ENCODE measurements at places on chromosomes 7 and 10.

- no peak for DNase-seq
Observed at GRCh38 chr10:32990811-32991210, 32.8 kb upstream of the ITGB1 start.

GRCh38 chr7:36349626-36350025 is 40.0 kb upstream of the ANLN start:
- no peak for DNase-seq

DNA sequence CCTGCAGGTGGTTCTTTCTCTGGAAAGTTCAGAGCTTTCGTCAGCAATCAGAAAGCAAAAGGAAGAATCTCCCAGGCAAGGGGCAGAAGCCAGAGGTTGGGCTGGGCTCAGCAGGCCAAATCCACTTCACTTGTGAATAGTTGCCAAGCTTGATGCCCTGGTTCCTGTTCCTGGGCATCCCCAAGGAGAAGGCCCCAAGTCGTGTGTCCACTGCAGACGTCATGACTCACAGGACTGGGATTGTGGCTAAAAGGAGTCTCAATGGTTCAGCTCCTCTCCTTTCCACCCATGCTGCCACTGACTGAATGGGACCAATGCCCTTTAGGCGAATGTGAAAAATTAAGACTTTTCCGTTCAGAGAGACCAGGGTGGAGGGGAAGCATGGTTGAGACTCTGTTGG is 38.6 kb upstream of the TRIM8 start:
- DNase-seq, result no peak

DNA sequence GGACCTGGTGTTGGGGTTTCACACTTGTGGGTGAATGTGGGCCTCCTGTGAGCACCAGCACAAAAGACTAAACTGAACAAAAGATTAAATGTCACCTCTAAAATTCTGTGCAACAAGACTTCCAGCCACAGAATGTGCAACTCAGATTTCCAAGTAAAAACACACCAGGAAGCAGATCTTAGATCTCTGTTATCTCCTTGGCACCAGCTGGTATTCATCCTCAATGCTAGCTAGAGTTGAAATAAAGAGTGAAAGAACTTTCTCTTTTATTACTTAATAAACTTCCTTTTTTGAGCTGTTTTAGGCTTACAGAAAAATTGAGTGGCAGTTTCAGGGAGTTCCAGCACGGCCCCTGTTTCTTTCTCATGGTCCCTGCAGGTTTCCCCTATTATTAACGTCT is 40.2 kb downstream of the EGFR start:
- no peak for DNase-seq

DNA sequence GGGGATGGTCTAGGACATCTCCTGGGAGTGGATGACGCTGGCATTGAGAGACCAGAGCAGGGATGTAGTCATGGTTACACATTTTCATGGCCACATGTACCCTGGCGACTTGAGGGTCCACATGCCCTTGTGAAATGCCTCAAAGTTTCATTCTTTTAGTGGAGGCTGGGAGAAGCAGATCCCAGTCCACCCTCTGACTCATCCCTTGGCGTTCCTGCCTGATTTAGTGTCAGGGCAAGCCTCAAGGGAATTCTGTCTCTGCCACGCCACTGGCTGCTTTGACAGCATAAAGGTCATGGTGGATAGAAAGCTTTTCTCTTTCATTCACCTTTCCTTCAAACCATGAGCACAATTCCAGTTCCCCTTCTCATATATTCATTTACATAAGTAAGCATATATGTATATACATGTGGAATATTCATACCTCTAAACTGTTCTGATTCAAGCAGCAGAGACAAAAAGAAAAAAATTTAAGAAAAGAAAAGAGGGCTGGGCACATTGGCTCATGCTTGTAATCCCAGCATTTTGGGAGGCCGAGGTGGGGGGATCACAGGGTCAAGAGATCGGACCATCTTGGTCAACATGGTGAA is 21.8 kb upstream of the KIF5B start:
- DNase-seq, result no peak

DNA sequence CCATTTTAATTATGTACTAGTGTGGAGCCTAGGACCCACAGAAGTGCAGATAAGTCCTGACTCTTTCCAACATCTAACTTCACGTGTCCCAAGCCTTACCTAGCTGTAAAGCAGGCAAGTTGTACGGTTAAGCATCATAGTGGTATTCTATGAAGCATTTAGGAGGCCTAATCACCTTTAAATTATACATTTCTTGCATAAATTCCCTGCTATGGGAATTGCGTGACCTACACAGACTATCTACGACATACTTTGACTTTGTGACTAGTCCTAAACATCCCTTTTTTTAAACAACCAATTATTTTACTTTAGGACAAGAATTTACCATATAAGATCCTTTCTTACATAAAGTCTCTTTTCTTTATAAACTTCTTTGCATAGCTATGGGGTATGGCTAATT is 37.7 kb upstream of the LRGUK start:
- DNase-seq, result no peak
